DND-41 (cell line): ENCODE measurements at places on chromosomes 4 and X.

GRCh38 chrX:11337292-11338009, 44.2 kb downstream of the AMELX start:
- DNase-seq = no peak
- H3K36me3 ChIP-seq = no peaks in the 10 kb centered on the region
- no peak overlapping the region for H3K27ac ChIP-seq
- H3K27me3 ChIP-seq = no peaks in the 10 kb centered on the region
- no peak overlapping the region for H3K4me3 ChIP-seq

- no peak for DNase-seq
- no peaks in the 10 kb centered on the region for H3K27me3 ChIP-seq
- H3K27ac ChIP-seq = no peak overlapping the region
- no peak overlapping the region for H3K4me3 ChIP-seq
- H3K4me1 ChIP-seq = no peaks in the 10 kb centered on the region
- H3K36me3 ChIP-seq = no peaks in the 10 kb centered on the region
Measured at GRCh38 chr4:129138810-129139496, 43.0 kb downstream of the C4orf33 start.

DNA sequence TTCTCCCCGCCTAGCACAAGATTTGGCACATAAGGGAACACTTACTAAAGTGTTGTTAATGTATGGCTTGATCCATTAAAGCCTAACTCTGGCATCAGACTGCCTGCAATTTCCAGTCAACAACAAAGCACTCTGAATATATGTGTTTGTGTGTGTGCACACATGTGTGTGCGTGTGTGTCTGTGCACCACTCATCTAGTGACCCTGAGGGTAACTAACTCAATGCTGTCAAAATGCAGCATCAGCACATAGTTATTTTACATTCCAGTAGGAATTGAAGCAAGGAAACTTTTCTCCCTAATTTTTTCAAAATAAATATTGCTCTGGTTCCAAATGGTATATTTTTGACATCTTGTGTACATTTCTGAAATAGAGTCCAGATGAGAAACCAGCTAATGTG, 94.4 kb downstream of the SHROOM4 start:
- H3K27ac ChIP-seq = no peak overlapping the region
- H3K4me3 ChIP-seq = no peak overlapping the region
- H3K27me3 ChIP-seq = no peaks in the 10 kb centered on the region
- no peak for DNase-seq
- no peaks in the 10 kb centered on the region for H3K36me3 ChIP-seq
- no peaks in the 10 kb centered on the region for H3K4me1 ChIP-seq

GRCh38 chrX:9765737-9766097, at the start of gene GPR143:
Gene GPR143, minus strand, starts transcription at chrX:9765847. Its CDS starts 30 bp downstream, at chrX:9765817.
- no peaks in the 10 kb centered on the region for H3K27me3 ChIP-seq
- no peak within 1 kb of the TSS for H3K4me3 ChIP-seq
- H3K4me1 ChIP-seq = peaks cover 31% of the 10 kb centered on the region
- DNase-seq = no peak
- H3K36me3 ChIP-seq = no peaks in the 10 kb centered on the region

DNA sequence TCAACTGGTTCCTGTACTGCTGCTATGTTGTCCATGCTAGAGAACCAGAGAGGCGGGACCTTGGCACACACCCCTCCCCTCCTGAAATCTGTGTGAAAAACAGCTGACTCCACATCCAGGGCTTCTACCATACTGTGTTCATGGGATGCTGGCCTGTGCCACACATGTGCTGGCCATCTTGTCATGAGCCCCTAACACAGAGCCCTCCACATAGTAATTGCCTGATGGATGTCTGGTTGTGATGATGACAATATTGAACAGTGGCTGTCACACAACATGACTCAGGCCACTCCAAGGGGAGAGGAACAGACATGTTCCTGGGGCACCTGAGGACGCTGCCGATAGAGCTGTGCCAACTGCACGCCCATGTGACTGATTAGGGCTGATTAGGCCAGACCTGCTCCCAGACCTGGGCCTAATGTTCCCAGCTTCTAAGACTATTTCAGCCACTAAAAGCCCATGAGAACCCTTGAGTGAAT, 13.1 kb downstream of the SLC25A5 start:
- no peak overlapping the region for H3K27ac ChIP-seq
- no peak for DNase-seq
- H3K27me3 ChIP-seq = no peaks in the 10 kb centered on the region
- H3K36me3 ChIP-seq = no peaks in the 10 kb centered on the region

DNA sequence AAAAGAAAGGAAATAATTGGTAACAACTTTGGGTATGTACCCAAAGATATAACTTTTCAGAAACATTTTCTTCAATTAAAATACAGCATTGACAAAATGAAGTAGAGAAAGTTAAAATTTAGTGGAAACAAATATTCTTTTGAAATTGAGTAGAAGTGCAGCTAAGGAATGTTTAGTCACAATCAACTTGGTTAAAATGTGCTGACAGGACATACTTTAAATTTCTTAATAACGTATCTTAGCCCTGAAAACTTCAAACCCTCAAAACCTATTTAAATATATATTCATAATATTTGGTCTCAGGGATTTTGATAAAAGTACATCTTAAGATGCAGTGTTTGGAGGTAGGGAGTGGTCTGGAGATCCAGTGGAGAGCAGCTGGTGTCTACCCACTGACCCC, 240.8 kb downstream of the DKK2 start:
- no peaks in the 10 kb centered on the region for H3K27me3 ChIP-seq
- no peak overlapping the region for H3K4me3 ChIP-seq

DNA sequence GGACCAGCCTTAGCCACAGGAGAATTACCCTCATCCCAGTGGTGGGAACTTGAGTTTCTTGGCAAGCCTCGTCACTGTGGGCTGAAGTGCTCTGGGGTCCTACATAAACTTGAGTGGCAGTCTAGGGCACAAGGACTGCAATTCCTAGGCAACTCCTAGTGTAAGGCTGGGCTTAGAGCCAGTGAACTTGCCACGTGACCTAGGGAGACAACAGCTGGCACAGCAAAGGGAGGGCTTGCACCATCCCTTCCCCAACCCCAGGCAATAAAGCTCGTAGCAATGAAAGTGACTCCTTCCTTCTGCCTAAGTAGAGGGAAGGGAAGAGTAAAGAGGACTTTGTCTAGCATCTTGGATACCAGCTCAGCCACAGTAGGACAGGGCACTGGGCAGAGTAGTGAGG, 81.8 kb downstream of the TEX11 start:
- no peaks in the 10 kb centered on the region for H3K36me3 ChIP-seq
- H3K27ac ChIP-seq = no peak overlapping the region
- no peak overlapping the region for H3K4me3 ChIP-seq
- no peaks in the 10 kb centered on the region for H3K27me3 ChIP-seq
- H3K4me1 ChIP-seq = no peaks in the 10 kb centered on the region
- DNase-seq = no peak

- no peaks in the 10 kb centered on the region for H3K4me1 ChIP-seq
- no peak overlapping the region for H3K4me3 ChIP-seq
- H3K27ac ChIP-seq = no peak overlapping the region
- H3K27me3 ChIP-seq = no peaks in the 10 kb centered on the region
- H3K36me3 ChIP-seq = no peaks in the 10 kb centered on the region
Measured at GRCh38 chr4:56128213-56128612, 179.5 kb downstream of the CEP135 start.

- H3K36me3 ChIP-seq = no peaks in the 10 kb centered on the region
- no peak overlapping the region for H3K4me3 ChIP-seq
- H3K27ac ChIP-seq = no peak overlapping the region
- no peak for DNase-seq
- H3K27me3 ChIP-seq = no peaks in the 10 kb centered on the region
Measured at GRCh38 chr4:61243962-61244361, 43.8 kb downstream of the ADGRL3 start.

- no peaks in the 10 kb centered on the region for H3K27me3 ChIP-seq
- no peaks in the 10 kb centered on the region for H3K36me3 ChIP-seq
- no peak overlapping the region for H3K4me3 ChIP-seq
- H3K4me1 ChIP-seq = peaks cover 5% of the 10 kb centered on the region; the same call in 1 of the 2 replicates
- no peak overlapping the region for H3K27ac ChIP-seq
- no peak for DNase-seq
Measured at GRCh38 chr4:87213421-87214075, 6.9 kb downstream of the KLHL8 start.

DNA sequence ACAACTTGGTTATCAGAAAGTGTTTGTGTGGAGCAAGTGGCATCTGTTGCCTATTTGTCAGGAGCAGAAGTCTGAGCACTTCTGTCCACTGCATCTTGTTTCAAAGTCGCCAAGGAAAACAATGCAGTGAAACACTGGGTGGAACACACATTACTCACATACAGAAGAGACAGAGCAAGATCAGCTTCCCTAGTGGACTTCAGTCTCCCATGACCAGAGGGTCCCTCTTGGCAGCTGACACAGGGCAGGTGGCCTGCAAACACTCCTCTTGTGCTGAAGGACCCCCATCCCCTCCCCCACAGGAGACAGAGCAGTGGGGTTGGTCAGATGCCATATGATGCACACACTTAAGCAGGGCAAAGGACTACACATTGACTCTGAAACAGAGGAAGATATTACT, 3.6 kb upstream of the BBS12 start:
- no peaks in the 10 kb centered on the region for H3K36me3 ChIP-seq
- H3K4me1 ChIP-seq = peaks cover 19% of the 10 kb centered on the region
- DNase-seq = no peak
- H3K27ac ChIP-seq = no peak overlapping the region
- no peak overlapping the region for H3K4me3 ChIP-seq
- H3K27me3 ChIP-seq = no peaks in the 10 kb centered on the region

DNA sequence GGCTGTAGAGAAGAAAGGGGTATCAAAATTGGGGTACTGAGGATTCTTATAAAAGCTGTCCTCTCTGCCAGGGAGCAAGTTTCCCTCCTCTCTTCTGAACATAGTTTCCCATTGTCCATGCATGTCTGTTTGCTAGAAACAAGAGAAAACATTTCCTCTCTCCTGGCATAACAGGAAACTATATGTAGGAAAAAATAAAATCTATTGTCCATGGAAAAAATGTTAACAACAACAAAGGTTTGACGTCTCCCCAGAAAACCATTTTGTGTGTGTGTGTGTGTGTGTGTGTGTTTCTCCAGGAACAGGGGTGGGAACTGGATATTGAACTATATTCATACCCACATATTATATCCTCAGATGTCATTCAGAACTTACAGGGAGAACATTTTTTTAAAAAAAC, 107.2 kb downstream of the GASK1B start:
- no peaks in the 10 kb centered on the region for H3K27me3 ChIP-seq
- H3K27ac ChIP-seq = no peak overlapping the region
- no peak overlapping the region for H3K4me3 ChIP-seq
- H3K4me1 ChIP-seq = no peaks in the 10 kb centered on the region

DNA sequence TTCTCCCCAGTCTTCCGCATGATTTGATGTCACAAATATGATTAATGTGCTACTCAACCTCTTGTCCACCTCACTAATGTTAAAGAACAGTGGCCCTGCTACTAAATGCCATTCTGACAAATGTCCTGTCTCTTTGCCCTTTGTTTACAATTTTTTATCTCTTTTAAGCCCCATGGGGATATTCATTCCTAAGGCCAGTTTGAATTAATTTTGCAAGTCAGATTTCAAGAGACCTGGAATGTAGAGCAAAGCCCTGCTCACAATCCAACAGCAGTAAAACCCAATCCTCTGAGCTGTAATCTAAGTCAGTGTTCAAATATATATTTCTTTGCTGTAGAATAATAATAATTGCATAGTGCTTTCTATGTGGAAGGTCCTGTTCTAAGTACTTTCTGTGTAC, 81.2 kb downstream of the LDB2 start:
- H3K27me3 ChIP-seq = no peaks in the 10 kb centered on the region
- no peak overlapping the region for H3K27ac ChIP-seq
- H3K36me3 ChIP-seq = no peaks in the 10 kb centered on the region

- no peaks in the 10 kb centered on the region for H3K36me3 ChIP-seq
- no peak for DNase-seq
- H3K27me3 ChIP-seq = peaks cover 3% of the 10 kb centered on the region
- H3K4me1 ChIP-seq = no peaks in the 10 kb centered on the region
- H3K4me3 ChIP-seq = no peak overlapping the region
Measured at GRCh38 chr4:83618431-83618830, 82.5 kb downstream of the GPAT3 start.

DNA sequence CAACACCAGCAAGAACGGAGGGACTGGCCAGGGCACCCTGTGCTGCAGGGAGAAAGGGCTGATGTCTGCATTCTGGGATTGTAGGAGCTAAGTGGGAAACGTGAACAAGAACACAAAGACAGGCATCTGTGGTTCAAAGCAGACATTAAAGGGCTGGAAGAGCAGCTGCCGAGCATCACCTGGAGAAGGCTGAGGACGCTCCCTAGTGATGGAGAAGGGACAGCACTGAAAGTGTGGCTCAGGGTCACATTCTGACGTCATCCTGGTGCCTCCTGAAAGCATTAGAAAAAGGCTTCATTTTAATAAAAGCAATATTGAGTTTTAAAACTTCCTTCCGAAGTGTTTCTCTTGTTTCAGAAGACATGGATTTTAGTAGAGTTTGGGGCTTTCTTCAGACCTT, 62.3 kb downstream of the CLDN22 start:
- H3K36me3 ChIP-seq = no peaks in the 10 kb centered on the region
- no peak overlapping the region for H3K4me3 ChIP-seq
- H3K4me1 ChIP-seq = no peaks in the 10 kb centered on the region
- peaks cover 8% of the 10 kb centered on the region for H3K27me3 ChIP-seq
- H3K27ac ChIP-seq = no peak overlapping the region

- DNase-seq = no peak
- H3K4me3 ChIP-seq = no peak overlapping the region
- H3K4me1 ChIP-seq = no peaks in the 10 kb centered on the region
- H3K27me3 ChIP-seq = no peaks in the 10 kb centered on the region
- H3K36me3 ChIP-seq = no peaks in the 10 kb centered on the region
- no peak overlapping the region for H3K27ac ChIP-seq
Measured at GRCh38 chr4:2818351-2818939, 25.2 kb upstream of the ADD1 start.

- no peak overlapping the region for H3K27ac ChIP-seq
- no peak for DNase-seq
- no peaks in the 10 kb centered on the region for H3K27me3 ChIP-seq
- no peak overlapping the region for H3K4me3 ChIP-seq
Measured at GRCh38 chrX:39260965-39261364, 459.7 kb downstream of the MID1IP1 start.

GRCh38 chr4:48787056-48787455, 7.0 kb upstream of the FRYL start:
- no peak for DNase-seq
- H3K36me3 ChIP-seq = no peaks in the 10 kb centered on the region
- no peaks in the 10 kb centered on the region for H3K27me3 ChIP-seq
- H3K4me3 ChIP-seq = no peak overlapping the region

GRCh38 chrX:19775830-19776485, 111.4 kb downstream of the SH3KBP1 start:
- H3K27me3 ChIP-seq = no peaks in the 10 kb centered on the region
- H3K4me1 ChIP-seq = peaks cover 73% of the 10 kb centered on the region
- peak overlapping the region; percentile 75 for H3K27ac ChIP-seq
- DNase-seq = no peak

- H3K4me1 ChIP-seq = no peaks in the 10 kb centered on the region
- H3K27me3 ChIP-seq = no peaks in the 10 kb centered on the region
- H3K36me3 ChIP-seq = no peaks in the 10 kb centered on the region
- no peak overlapping the region for H3K27ac ChIP-seq
Measured at GRCh38 chr4:105896461-105896942, 1.2 kb downstream of the NPNT start.

- no peaks in the 10 kb centered on the region for H3K27me3 ChIP-seq
- DNase-seq = no peak
- H3K4me1 ChIP-seq = no peaks in the 10 kb centered on the region
Measured at GRCh38 chrX:8688776-8689175, 43.2 kb downstream of the ANOS1 start.

- DNase-seq = no peak
- H3K4me1 ChIP-seq = no peaks in the 10 kb centered on the region
- H3K4me3 ChIP-seq = no peak overlapping the region
- H3K27me3 ChIP-seq = no peaks in the 10 kb centered on the region
- H3K27ac ChIP-seq = no peak overlapping the region
- no peaks in the 10 kb centered on the region for H3K36me3 ChIP-seq
Measured at GRCh38 chr4:127448986-127449385, 183.8 kb upstream of the INTU start.
